Large intestine (tissue), 12 donors: ENCODE measurements at places on chromosomes 7 and 10. TPM values are rescaled to one million over a fixed set of nuclear protein-coding genes. Genes with fewer than 3 reads are reported as not detected.

- peaks cover 26% of the 10 kb centered on the region for H3K36me3 ChIP-seq
- H3K27ac ChIP-seq, result no peak overlapping the region
- DNase-seq, result peak; percentile 13
- H3K27me3 ChIP-seq, result no peaks in the 10 kb centered on the region
- H3K4me3 ChIP-seq, result no peak overlapping the region
Observed at GRCh38 chr7:77570330-77571011, 33.4 kb downstream of the PTPN12 start.

Gene RAPGEF5
- polyA plus RNA-seq, result 29.8 TPM

DNA sequence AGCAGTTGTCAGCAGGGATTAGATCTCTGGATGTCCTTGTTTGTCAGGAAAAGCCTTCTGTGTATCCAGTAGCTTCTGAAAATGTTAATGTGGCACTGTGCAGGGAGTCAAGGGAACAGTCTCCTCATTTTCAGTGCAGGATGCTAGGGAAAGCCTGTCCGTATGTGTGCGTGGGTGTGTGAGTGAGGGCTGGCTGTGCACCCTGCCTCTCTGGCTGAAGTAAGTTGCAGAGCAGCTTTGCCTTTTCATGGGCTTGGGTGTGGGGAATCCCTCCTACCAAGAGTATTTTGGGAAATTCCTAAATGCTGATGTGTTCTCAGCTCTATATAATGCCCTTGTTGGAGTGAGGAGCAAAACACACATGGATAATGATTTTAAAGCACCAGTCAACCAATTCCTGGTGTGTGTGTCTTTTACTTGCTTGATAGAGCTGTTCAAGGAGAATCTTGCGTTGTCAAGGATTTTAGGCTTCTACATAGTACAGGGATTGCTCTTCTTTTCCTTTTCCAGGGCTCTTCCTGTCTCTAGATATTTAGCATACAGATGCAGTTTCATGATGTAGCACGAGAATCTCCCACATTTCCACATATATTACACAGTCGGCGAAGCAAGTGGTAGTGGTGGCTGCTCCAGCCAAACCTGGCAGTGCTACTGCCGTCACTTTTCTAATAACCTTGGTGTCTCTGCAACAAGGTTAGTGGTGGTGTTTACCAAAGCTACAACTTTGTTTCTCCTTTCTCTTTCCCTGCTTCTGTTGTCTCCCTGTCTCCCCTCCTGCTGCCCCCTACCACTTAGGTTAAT lies 92.8 kb downstream of the MCU start:
- H3K36me3 ChIP-seq, result peaks cover 2% of the 10 kb centered on the region
- H3K27ac ChIP-seq, result peak overlapping the region; percentile 1
- no peak overlapping the region for H3K4me3 ChIP-seq
- H3K4me1 ChIP-seq, result no peaks in the 10 kb centered on the region
- H3K27me3 ChIP-seq, result no peaks in the 10 kb centered on the region

Gene MALSU1
- 40.0 TPM for polyA plus RNA-seq

Gene CUBN
- 73.9 TPM for polyA plus RNA-seq

GRCh38 chr7:76302347-76303201 lies at the start of gene HSPB1:
HSPB1 (plus strand) TSS chr7:76302673; CDS start chr7:76302713, 40 bp downstream.
- peak; percentile 77 for DNase-seq
- H3K4me1 ChIP-seq, result peaks cover 11% of the 10 kb centered on the region
- H3K4me3 ChIP-seq, result peak within 1 kb of the TSS; percentile 84
- peak within 1 kb of the TSS; percentile 85 for H3K27ac ChIP-seq

- no peak overlapping the region for H3K4me3 ChIP-seq
- DNase-seq, result no peak
- peaks cover 13% of the 10 kb centered on the region for H3K36me3 ChIP-seq
- H3K27me3 ChIP-seq, result no peaks in the 10 kb centered on the region
Observed at GRCh38 chr10:21728618-21729017, 194.6 kb downstream of the MLLT10 start.

Gene ZNF239
- polyA plus RNA-seq, result 8.5 TPM

Gene PNLIPRP2
- polyA plus RNA-seq, result 11.9 TPM

Gene FOXI2
- polyA plus RNA-seq, result not detected

DNA sequence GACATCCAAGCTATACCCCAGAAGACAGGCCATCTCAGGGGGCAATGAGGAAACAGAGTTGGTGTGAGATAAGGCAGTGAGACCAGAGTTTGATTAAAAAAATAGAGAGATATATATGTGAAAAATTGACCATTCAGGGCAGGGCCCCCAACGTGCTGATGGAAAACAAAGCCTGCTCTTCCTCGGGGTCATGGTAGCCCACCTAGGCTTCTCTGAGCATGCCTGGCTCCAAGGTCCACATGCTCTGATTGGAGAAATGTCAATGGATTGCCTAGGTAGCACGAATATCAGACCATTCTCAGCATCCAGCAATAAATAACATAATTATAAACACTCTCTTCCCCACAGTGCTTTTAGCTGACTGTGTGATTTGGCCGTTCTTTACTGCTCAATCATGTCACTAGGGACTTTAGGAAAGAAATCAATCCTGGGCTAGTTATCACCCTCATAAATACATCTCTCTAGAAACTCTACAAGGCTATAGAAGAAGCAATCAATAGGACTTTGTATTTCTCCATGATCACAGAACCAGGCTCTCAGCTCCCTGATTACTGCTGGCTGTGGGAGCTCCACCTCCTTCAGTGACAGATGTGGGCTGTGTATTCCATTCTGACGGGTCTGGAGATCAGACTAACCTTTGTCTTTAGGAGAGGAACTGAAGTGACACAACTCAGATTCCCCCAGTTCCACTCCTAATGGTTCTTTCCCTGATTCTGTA lies 766.4 kb downstream of the GRID1 start:
- no peak overlapping the region for H3K4me3 ChIP-seq
- DNase-seq, result peak; percentile 28
- H3K27ac ChIP-seq, result no peak overlapping the region
- H3K27me3 ChIP-seq, result no peaks in the 10 kb centered on the region
- H3K4me1 ChIP-seq, result peaks cover 7% of the 10 kb centered on the region
- H3K36me3 ChIP-seq, result no peaks in the 10 kb centered on the region

- peaks cover 10% of the 10 kb centered on the region for H3K4me1 ChIP-seq
- H3K36me3 ChIP-seq, result peaks cover 22% of the 10 kb centered on the region
Observed at GRCh38 chr7:25124465-25125136, 459 bp downstream of the CYCS start.
